ENCODE measurements at places on chromosomes 11 and 22.

- peak; percentile 76 for DNase-seq
These were observed 43.9 kb downstream of the BIRC2 start for GRCh38 chr11:102390667-102391465.

- no peak for DNase-seq
These were observed at the start of gene TPBGL for GRCh38 chr11:75240311-75241035. Gene TPBGL, plus strand, starts transcription at chr11:75240774. Its CDS starts 276 bp downstream, at chr11:75241050.

DNA sequence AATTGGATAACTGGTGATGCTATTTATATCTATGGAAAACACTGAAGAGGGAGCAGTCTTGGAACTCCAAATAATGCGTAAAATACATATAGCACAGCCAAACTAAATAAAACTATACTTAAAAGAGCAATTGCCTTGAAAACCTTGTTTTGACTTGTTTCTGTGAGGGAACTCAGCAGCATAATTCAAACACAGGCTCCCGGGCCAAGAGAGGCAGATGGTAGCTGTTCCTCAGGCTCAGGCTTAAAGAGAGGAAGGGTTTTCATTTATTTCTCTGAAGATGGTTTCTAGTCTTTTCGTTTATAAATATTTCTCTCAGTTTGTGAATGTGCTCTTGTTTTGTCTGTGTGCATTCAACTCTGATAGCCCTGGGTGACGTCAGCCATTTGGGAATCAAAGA, 82.4 kb downstream of the FANCF start:
- no peak for DNase-seq

DNA sequence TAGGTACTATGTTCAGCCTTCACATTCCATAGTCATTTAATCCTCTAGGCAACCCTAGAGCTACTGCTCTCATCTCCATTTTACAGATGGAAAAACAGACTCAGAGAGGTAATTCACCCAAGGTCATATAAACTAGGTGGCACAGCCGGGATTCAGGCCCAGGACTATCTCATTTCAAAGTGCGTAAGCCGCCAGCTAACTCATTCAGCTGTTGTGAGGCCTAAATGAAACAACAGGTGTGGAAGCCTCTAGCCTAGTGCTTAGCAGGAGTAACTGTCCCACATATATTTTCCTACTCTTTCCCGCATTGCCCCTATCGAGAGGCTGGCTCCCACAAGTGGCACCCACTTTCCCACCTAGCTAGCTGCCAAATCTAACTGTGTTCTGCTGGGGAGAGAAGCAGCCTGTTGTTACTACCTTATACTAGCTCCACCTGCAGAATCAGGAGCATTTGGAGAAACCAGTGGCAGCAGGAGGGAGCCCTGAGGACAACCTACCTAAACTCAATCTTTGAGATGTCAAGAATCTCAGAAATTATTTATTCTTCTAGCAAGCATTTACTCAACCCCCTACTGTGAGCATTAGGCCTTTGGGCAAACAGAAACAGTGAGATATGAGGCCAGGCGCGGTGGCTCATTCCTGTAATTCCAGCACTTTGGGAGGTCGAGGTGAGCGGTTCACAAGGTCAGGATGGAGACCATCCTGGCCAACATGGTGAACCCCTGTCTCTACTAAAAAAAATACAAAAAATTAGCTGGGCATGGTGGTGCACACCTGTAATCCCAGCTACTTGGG, 20.9 kb downstream of the PRG3 start:
- DNase-seq = no peak

GRCh38 chr22:48258811-48259210, 1496.4 kb downstream of the TBC1D22A start:
- DNase-seq = no peak

- no peak for DNase-seq
These were observed 110.0 kb downstream of the FBXO7 start for GRCh38 chr22:32584650-32585049.

GRCh38 chr11:44708009-44708408, 18.8 kb upstream of the TSPAN18 start:
- no peak for DNase-seq

GRCh38 chr22:22728382-22728781, 84.0 kb downstream of the GGTLC2 start:
- DNase-seq = peak; percentile 5

GRCh38 chr22:50536226-50536625, 6.4 kb upstream of the TYMP start:
- no peak for DNase-seq

DNA sequence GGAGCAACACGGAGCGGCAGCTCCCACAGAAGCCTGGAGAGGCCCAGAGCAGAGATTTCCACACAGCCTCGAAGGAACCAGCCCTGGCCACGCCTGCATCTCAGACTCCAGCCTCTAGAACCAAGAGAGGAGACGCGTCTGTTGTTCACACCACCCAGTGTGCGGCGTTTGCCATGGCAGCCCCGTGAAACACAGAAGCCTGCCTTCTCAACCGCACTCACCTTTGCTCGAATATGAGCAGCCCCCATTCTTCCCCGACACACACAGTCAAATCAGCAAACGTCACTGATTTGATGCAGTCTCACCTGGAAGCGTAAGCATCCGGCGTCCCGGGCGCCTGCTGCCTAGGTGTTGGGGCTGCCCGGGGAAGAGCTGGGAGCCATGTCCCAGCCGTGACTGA, 14.2 kb upstream of the TALDO1 start:
- DNase-seq = no peak

DNA sequence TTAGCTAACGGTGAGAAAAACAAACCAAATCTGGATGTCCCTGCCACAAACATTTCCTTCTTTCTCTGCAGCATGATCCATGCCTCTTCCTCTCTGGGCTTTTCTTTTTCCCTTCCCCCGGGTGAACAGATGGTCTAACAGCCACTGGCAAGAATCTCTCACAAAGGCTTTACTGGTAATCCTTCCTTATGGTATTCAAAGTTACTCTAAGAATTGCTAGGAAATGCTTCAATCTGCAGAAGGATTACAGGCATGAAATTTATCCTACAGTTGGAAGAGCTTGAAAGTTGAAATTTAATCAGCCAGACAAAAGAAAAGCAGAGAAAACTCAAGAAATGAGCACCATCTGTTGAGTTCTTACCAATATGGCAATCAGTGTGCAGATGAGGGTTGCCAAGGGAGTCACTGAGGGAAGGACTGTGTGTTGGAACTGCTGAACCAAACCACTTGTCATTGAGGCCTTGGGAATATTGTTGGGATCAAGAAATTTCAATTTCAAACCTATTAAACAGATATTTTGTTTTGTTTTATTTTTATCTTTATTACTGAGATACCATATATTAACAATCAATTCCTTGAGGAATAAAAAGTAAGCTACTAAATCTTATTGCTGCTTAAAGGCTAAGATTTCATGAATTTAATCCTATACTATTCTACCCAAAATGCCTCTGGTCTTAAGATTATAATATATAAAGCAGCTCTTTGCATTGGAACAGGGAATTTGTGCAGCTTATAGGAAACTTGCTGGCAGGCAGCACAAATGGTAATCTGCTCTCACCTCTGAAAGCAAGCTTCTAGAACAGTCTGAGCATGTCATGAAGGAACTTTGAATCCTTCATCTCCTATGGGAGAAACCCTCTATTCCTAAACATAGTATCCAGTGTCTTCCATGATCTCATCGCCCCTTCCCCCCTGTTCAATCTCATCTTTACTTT, 29.7 kb upstream of the NDUFC2 start:
- DNase-seq = no peak

Data from ELR (cell line).